PC-3 (cell line): ENCODE measurements at places on chromosomes 7 and 10.

- no peak for DNase-seq
These were observed 264.6 kb downstream of the SNX10 start for GRCh38 chr7:26556061-26556881.

DNA sequence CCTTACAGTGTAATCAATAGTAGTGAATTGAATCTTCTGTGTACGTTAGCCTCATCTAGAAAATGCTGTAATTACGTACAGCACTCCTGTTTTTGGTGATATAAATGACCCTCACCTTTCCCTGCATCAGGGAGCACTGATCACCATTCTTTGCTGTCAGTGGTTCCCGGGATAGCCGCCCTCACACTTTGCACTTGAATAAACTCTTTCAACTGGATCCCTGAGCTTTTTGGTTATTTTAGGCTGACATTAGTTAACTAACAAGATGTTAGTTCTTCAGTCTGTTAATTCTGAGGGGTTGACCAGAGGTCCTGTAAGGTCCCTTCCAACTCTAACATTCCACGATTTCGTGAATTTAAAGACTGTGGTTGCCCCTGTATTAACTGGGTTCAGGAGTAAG lies 23.4 kb upstream of the ZC3HAV1 start:
- no peak for DNase-seq

DNA sequence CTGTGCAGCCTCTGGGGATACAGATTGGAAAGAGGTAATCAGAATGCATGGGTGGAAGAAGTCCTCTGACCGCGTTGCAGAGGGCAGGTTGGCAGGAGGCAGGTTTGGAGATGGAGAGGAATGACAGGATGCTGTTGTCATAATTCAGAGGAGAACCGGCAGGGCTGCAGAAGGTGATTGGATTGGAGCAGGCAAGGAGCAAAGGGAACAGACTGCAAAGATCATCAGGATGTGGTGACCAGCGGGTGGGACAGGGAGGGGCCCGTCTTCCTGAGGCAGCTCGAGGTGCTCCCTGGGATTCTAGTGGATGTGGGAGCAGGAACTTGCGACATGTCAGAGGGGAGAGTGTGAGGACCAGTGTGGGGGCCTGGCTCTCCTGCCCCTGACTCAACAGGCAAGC lies 78.5 kb upstream of the PPIF start:
- DNase-seq: no peak

GRCh38 chr10:76882245-76882644 lies 755.4 kb downstream of the KCNMA1 start:
- DNase-seq: no peak

GRCh38 chr7:107701191-107701590 lies 40.6 kb downstream of the SLC26A4 start:
- no peak for DNase-seq

DNA sequence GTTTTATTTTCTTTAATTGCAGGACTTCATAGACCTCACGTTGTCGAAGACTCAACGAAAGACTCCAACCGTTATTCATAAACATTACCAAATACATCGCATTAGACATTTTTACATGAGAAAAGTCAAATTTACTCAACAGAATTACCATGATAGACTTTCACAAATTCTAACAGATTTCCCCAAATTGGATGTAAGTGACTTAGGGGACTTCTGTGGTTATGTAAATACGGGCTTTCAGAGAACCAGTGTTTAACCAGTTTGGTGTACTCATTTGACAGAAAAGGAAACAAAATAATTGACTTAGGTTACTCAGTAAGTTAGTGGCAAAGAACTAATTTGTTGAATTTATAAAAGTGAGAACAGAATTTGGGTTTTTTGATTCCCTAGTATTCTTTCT lies 4.2 kb downstream of the GTPBP4 start:
- no peak for DNase-seq

GRCh38 chr10:73645251-73645650 lies 4.0 kb upstream of the MYOZ1 start:
- DNase-seq: no peak

DNA sequence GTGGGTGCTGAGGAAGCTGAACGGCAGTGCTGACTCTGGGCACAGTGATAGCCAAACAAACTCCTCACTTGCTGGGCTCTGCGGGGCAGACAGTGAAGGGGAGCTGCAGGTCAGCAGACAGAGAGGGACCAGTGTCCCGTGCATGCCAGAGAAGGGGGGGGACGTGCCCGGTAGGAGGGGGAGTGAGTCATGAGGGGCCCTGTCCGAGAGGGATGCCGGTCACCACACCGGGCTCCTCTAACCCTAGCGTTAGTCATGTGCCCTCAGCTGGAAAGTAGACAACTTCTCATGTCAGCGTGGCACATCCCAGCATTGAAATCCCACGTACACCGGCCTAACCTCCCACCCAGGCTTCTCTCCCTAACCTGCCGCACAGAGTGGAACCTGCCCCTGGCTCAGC lies 117.1 kb upstream of the DPP6 start:
- DNase-seq: no peak

- DNase-seq: no peak
These were observed 48.4 kb downstream of the ZCCHC24 start for GRCh38 chr10:79397051-79397450.

DNA sequence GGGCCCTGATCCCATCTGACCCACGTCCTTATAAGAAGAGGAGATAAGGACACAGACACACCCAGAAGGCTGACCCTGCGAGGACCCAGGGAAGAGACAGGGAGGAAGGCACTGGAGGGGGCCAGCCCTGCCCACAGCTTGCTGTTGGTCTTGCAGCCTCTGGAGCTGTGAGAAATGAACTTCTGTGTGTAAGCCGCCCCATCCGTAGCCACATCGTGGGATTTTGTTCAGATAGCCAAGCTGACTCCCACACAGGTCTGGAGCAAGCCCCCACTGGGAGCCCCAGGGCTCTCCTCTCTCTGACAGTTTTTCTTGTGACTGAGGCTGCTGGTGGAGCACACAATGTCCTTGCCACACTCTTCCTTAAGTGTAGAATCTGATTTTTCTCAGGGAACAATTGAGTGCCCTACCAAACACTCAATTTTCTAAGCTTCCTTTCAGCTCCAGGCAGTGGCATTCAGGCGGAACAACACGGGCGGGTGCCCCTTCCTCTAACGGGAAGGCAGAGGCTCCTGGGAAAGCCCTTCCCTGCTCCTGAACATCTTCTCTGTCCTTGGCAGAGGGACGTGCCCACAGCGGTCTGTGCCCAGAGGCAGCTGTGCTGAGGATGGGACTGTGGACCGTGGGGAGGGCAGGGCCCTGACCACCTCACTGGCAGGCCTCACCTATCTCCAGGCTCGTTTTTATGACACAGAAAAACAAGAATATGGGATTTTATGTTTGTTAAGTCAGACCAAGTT lies 160.6 kb upstream of the SHH start:
- no peak for DNase-seq

GRCh38 chr7:55515569-55516279 lies 56.6 kb downstream of the VOPP1 start:
- no peak for DNase-seq

DNA sequence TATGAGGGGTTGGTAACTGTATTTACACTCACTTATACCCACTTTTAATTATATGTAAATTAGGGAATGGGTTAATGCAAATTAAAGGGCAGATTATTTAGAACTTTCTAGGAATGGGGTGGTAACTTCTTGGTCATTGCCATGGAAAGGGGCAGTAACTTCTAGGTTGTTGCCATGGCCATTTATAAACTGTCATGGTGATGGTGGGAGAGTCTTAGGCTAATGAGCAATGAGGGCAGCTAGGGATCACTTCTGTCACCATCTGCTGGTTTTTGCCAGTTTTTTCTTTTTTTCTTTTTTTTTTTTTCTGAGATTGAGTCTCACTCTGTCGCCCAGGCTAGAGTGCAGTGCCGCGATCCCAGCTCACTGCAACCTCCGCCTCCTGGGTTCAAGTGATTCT lies 33.1 kb downstream of the NAPEPLD start:
- no peak for DNase-seq
